ENCODE measurements at places on chromosomes 16 and 17.

DNA sequence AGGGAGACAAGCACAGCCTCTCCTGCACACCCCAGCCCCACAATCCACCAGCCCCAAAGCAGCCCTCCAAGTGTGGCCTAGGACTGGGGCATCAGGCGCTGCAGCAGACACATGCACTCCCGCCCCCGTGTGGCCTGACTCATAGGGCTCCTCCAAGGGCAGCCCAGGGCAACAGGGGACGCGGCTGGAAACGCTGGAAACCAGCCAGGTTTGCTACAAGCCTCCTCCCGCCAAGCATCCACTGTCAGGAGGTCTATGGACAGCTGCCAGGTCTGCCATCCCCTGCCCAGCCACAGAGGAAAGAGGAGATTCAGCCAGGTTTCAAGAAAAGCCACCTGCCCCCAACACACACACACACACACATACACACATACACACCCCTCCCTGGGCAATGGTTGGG is 25.8 kb downstream of the SRCIN1 start:
- no peak for DNase-seq

- DNase-seq: no peak
Measured at GRCh38 chr17:18318117-18318516, 3.0 kb downstream of the SMCR8 start.

DNA sequence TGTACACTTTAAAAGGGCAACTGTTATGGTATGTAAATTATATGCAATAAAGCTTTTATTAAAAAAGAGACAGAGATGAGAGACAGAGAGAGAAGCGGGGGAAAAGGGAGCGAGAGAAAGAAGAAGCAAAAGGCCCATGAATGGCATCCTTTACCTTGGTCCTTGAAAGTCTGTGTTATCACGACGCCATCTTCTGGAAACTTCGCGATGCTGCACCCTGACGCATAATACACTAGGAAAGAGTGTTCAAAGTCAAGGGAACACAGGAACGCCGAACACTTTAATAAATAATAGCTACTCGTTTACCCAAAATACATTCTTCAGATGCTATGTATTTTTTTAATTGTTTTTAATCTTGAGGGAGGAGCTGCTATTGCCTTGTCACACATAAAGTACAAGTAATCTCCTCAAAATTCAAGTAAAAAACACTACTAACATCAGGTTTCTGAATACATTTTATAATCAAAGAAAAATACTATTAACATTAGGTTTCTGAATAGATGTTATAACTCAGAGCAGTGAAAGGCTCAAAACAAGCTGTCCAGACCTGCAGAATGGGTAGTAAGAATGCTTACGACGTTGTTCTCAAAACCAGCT is 23.0 kb upstream of the SLC38A8 start:
- DNase-seq: no peak

GRCh38 chr17:76267051-76267576 is 2.0 kb downstream of the UBALD2 start:
- no peak for DNase-seq

DNA sequence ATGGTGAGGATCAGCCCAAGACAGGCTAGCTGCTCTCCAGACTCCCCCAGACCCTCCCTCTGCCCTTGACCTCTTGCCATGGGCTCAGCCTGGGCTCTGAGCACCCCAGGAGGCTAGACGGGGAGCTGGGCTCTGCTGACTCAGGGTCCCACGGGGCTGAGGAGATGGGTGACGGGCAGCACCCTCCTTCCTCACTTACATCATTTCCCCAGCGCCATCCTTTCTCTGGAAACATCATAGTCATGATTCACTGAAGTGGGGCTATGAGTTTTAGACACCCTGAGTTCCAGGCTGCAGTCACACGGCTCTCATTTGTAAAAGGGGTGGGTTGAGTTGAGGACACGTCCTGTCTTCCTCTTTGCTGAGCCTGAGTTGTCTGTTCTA is 3.0 kb upstream of the ITGAX start:
- DNase-seq: no peak

DNA sequence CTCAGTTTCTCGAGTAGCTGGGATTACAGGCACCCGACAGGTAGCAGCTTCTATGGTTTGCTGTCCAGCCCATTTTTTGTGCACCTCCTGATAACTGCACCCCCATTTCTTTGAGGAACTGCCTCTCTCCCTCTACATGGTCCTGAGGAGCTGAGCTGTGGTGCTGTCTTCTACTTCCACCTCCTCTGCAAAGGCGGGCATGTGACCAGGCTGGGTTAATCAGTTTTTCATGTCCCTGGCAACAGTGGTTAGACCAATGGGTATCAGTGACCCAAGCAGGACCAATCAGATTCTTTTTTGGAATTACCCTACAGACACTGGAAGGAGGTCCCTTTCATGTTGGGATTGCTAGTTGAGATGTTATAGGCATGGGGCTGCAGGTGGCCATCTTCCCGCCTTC is 41.3 kb downstream of the TBX21 start:
- DNase-seq: no peak

- DNase-seq: no peak
Measured at GRCh38 chr17:18076936-18077335, 10.8 kb upstream of the DRG2 start.

- peak; percentile 69 for DNase-seq
Measured at GRCh38 chr17:58344791-58345157, 7.2 kb downstream of the SUPT4H1 start.

- DNase-seq: no peak
Measured at GRCh38 chr17:559551-560431, 154.8 kb downstream of the VPS53 start.

DNA sequence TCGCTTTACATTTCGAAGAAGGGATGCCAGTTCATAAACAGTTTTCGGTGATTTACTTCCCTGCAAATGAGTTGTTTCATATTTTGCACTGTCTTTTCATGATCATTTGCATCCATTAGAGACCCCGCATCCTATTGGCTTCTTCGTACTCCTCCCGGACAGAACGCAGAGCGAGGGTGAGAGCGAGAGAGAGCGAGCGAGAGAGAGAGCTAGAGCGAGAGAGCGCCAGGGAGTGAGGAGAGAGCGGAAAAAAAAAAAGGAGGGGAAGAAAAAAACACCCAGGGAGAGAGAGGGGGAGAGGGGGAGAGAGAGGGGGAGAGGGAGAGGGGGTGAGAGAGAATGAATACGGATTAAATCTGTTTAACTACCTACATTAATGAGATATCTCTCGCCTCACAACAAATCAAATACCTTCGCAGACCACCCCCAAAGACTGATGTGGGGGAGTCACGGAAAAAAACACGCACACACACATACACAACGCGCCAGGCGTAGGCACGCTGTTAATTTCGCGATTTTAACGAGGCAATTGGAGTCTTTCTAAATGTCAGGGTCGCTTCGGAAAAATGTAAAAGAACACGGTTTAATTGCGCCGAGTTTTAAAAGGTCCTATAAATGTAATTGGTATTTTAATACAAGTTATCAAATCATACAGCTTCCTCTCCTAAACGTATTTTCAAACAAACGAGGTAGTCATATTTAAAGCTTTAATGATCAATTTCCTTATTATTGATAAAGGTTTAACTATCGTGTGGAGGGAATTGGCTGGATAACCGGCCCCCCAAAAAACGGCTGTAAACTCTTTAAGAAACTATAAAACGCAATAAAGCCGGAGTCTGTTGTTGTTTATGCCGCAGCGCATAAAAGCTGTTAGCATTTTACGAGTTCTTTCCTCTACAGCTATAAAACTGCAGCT is at the start of gene HOXB8:
Gene HOXB8 (minus strand): TSS at position 246 of the 916 bp plus-strand sequence. CDS start 588 bp downstream, outside the sequence.
- DNase-seq: no peak

DNA sequence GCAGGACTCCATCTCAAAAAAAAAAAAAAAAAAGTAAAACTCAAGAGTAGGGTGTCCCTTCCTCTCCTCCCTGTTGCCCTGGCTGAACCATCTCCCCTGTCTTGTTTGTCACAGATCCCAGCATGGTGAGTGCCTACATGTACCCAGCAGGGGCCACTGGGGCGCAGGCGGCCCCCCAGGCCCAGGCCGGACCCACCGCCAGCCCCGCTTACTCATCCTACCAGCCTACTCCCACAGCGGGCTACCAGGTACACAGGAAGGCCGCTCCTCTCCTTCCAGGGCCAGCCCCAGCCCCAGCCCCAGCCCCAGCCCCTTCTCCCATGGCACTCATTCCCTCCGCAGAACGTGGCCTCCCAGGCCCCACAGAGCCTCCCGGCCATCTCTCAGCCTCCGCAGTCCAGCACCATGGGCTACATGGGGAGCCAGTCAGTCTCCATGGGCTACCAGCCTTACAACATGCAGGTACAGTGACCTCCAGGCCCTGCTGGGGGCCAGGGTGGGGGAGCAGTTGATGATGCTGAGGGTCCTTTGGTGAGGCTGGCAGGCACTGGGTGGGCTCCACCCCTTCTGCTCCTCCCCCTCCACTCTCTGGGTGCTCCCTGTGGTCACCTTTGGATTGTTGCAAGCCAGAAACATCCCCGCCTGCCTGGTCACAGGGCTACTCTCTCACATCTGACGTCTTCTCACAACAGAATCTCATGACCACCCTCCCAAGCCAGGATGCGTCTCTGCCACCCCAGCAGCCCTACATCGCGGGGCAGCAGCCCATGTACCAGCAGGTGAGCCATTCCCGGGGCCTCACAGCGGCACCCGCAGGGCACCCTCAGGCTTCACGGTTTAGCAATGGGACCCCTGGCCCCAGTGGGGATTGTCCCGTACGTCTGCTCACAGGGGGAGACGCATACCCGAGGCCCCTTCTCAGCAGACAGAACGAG is 2.5 kb upstream of the MRPL12 start:
- no peak for DNase-seq

- no peak for DNase-seq
Measured at GRCh38 chr17:66309793-66310192, 7.4 kb downstream of the PRKCA start.

- no peak for DNase-seq
Measured at GRCh38 chr16:71894229-71894920, 956 bp upstream of the IST1 start.

DNA sequence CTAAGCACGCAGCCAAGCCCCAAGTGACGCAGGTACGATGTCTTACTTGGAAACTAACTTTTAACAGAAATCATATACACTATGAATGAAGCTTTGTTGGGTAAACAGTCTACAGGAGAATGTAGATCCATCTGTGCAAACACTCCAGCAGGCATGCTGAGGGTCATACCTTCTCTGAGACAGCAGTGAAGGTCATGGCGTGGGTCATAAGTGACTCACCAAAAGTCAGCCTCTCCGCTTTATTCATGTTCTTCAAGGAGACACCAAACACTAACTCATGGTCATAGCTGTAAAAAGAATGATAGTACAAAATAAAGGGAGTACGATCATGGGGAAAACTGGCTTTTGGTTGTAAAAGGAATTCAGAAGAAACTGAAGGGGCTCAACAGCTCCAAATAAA is 20.6 kb downstream of the BLMH start:
- no peak for DNase-seq
